Suppressor macrophage treated with lipopolysaccharide for 4 hours (primary cell): ENCODE measurements at places on chromosomes 1 and 21.

- no peak for DNase-seq
Observed at GRCh38 chr21:41076064-41076463, 91.9 kb upstream of the BACE2 start.

- DNase-seq = peak; percentile 75
Observed at GRCh38 chr1:32400876-32401631, 6.8 kb upstream of the BSDC1 start.

DNA sequence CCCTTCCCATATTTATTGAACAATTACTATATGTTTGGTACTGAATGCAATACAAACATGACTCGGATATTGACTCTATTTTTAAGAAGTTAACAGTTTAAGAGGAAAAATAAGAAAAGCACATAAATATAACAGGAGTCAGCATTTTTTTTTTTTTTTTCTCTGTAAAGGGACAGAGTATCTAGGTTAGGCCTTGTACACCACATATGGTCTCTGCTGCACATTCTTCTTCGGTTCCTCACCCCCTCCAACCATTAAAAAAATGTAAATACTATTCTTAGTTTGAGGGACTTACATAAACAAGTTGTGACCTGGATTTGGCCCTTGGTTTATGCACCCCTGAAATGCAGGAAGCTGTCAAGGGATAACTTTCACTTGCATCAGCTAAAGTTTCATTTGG is 40.4 kb downstream of the PHC2 start:
- no peak for DNase-seq

DNA sequence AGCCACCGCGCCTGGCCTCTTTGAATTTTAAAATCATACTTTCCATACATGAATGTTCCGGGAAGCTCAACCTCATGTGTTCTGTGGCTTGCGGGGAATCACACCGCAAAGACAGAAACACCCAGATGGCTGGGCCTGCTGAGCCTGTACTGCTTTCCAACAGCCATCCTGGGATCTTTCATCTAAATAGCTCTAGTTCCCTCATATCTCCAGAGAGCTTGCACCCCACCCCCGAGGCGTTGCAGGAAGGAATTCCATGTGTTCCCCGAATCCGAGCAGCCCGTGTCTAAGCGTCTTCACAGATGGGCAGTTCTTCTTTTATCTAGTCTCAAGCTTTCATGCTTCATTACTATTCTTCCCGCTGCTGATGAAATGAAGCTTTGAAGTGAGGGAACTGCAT is 66.4 kb downstream of the IGSF21 start:
- DNase-seq = no peak

DNA sequence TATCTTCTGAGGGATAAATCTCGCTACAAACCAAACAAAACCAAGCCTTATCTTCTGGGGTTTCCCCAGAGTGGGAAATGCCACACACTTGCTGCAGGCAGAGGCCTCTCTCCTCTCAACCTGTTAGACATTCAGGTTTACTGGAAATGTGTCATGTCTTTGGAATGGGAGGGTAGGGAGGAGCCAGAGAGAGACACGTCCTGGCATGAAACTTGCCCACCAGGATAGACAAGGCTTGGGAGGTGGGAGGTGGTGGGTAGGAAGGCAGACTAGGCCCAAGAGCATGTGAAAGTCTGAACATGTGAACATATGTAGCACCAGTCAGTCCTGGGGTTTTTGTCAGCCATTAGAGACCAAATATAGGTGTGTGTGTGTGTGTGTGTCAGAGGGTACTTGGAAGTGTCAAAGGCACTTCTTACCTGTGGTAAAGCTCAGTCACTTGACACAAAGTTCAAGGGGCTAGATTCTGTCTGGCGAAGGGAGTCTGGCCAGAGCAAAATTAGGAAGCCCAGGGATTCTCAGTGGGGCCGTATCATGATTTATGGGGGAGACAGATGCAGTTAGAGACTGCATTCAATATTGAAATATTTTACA is 32.4 kb upstream of the PIGC start:
- DNase-seq = no peak

GRCh38 chr1:207892764-207893163 is 18.2 kb downstream of the CD34 start:
- no peak for DNase-seq

GRCh38 chr1:8633741-8634501 is 183.5 kb downstream of the RERE start:
- DNase-seq = no peak

DNA sequence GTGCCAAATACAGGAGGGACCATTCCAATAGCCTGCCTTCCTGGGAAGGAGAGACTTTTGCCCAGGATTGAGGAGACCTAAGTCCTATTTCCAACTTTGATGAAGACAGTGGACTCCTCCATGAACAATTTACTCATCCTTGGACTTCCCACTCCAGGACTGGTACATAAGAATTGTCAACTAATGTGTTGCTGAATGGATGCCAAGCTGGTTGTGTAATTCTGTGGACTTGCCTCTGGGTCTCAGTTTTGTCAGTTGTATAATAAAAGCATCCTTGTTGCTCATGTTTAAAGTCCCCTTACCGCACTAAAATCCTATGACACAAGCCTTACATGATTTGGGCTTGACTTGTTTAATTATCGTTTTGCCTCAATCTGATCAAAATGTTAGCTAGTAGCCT is 13.2 kb upstream of the ZP4 start:
- DNase-seq = no peak

DNA sequence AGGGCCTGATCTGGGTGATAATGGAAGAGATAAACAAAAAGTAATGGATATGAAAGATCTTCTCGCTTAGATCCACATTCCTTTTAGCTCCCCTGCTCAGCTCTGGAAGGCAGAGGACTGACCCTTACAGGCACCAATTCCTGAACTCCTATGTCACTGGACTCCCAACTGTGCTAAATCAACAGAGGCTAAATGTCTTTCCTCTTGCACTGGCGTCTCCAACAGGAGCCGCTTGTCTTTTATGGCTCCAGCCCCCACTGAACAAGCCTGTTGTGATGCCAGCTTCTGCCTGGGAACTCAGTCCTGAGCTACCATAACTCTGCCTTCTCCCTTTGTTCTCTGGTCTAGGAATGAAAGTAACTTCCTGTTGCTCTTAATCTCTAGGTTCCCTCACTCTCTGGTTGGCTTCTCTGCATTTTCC is 142.1 kb upstream of the COL11A1 start:
- DNase-seq = no peak

DNA sequence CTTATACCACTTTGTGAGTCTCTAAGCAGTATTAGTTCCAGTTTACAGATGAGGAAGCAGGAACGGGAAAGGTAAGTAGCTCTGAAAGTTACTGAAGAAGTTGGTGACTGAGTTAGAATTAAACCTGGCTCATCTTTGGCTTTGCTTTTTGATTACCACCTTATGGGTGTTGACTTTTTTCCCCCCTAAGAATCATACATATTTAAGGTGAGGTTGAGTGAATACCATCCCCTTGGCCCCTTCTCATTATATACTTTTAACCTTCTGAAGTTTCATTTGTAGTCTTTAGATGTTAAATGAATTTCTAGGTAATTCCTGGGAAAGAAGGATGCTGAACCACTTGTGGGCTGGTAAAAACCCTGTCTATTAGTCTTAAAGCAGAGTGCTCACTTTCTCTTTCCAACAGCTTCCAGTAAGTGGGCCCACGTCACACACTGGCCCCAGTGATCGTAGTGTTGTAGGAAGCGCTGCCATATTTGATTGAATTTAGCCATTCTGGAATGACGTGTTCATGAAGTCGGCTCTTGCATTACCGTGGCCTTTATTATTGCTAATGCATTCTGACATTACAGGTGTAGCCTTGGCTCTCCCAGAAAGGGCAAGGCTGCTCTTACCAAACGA is 46.9 kb downstream of the PEX14 start:
- DNase-seq = no peak

DNA sequence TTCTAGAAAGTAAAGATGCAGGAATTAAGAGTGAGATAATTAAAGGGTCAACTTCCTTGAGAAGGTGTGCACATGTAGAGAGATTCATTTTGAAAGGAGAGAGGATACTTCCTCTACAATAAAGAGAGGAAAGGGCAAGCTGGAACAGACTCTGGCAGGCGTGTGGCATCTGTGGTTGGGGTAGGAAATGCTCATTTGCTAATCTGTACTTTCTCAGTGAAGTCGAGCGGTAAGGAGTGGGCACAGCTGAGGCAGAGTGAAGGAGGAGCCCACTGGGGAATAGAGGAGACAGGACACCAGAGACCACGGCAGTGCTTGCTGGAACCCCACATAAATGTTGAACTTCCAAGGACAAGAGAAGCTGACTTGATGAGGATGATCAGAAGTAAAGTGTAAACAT is 49.1 kb downstream of the PCSK9 start:
- no peak for DNase-seq

- no peak for DNase-seq
Observed at GRCh38 chr1:10962483-10962882, 50.0 kb upstream of the TARDBP start.

- DNase-seq = no peak
Observed at GRCh38 chr1:43653339-43653738, 3.4 kb downstream of the KDM4A start.

DNA sequence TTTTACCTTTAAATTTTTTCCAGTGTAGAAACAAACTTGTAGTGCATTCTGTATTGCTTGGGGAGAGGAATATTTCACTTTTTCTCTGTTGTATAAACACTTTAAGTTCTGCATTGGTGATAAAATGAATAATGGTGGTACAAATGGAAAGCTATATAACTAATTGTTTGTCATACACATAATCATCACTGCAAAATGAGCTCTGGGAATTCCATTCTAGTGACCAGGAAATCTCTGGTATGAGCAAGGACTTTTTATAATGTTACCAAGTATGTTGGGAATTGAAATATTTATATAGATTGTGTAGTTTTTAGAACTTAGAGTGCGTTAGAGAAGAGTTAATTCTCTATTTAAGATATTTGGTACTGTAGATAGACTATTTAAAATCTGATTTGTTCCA is 5.0 kb upstream of the FMN2 start:
- DNase-seq = no peak

- peak; percentile 95 for DNase-seq
Observed at GRCh38 chr21:29181799-29182470, 51.5 kb downstream of the MAP3K7CL start.

DNA sequence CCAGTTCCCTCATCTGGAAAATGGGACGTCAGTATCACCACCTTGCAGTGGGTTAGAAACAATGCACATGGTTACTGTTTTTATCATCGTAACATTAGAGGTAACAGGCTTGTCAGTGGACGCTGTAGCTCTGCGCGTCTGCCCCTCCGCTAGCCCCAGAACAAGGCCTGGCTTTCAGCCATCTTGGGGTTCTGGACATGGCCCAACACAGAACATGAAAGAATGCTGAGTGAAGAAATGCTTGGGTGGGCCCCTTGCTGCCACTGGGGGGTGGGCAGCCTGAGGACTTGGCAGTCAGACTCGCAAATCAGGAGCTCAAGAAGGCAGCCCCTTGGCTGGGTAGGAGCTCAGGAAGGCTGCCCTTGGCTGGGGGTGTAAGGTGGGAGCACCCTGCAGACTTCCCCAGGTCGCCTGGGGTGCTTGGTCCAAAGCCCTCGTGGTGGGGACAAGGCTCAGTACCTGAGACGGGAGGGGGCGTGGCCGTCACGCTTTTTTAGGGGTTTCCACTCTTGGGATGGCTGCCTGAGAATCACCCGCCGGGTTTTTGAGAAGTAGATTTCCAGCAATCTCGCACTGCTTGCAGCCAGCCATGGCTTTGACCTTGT is 51.7 kb downstream of the SLC37A1 start:
- DNase-seq = no peak

DNA sequence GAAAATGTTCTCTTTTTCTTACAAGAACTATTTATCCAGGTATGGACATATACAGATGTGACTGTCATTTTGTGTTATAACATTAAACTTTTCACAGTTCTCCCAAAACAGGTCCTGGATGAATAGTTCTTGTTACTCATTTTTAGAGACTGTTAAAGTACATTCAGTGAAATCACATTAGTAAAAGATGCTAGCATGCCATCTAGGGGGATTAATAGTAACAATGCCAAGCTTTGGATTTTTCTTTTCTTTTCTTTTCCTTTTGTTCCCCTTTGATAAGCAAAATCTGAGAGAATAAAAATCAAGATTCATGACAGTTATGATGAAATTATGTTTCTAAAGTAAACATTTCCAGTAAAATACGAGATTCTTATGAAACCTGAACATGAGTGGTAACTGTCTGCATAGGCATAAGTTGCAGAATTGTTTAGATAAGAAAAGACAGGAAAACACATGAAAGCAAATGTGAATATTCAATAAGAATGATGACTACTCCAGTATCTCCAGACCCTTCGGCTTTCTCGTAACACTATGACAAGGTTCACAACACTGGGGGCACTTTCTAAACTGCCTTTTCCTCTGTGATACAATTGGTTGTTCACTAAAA is 77.5 kb downstream of the TPR start:
- DNase-seq = no peak

- DNase-seq = no peak
Observed at GRCh38 chr21:44551340-44551961, at the start of gene KRTAP10-2. Gene KRTAP10-2 (minus strand): TSS chr21:44551505. CDS start chr21:44551458, 47 bp downstream.

DNA sequence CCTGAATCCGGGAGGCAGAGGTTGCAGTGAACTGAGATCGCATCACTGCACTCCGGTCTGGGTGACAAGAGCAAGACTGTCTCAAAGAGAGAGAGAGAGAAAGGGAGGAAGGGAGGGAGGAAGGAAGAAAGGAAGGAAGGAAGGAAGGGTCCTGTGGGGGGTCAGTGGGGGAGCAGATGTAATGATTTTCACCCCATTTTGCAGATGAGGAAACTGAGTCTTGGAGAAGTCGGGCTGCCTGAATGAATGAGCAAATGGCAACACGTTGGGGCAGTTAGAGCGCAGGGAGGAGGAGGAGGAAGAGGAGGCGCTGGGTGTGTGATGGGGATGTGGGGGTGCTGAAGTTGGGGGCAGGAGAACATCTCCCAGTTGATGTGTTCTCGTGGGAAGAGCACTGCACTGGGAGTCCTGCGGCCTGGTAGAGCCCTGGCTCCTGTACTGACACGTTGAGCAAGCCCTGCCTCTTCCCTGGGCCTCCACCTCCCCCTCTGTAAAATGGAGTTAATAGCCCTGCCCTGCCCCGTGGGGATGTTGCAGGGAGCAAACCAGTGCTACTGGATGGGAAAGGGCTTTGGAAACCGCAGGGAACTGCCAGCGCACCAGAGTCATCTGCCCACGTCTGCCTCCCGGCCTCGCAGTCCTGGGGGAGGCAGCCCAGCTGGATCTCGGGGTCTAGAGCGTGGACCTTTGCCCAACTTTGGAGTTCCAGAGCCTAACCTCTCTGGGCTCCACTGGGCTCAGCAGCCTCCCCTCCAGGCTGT is 103.2 kb upstream of the CASZ1 start:
- no peak for DNase-seq

- peak; percentile 80 for DNase-seq
Observed at GRCh38 chr21:31326522-31327242, 17.4 kb downstream of the TIAM1 start.

GRCh38 chr1:30685796-30686165 is 37.6 kb downstream of the MATN1 start:
- DNase-seq = no peak

- DNase-seq = no peak
Observed at GRCh38 chr1:110035236-110035752, 870 bp downstream of the STRIP1 start.

GRCh38 chr1:22803833-22804232 is 93.2 kb downstream of the EPHB2 start:
- DNase-seq = no peak

GRCh38 chr21:30924146-30924700 is 42.8 kb upstream of the KRTAP11-1 start:
- DNase-seq = no peak
